ENCODE measurements at places on chromosomes 1 and 21. TPM values are rescaled to one million over a fixed set of nuclear protein-coding genes. Genes with fewer than 3 reads are reported as not detected.

DNA sequence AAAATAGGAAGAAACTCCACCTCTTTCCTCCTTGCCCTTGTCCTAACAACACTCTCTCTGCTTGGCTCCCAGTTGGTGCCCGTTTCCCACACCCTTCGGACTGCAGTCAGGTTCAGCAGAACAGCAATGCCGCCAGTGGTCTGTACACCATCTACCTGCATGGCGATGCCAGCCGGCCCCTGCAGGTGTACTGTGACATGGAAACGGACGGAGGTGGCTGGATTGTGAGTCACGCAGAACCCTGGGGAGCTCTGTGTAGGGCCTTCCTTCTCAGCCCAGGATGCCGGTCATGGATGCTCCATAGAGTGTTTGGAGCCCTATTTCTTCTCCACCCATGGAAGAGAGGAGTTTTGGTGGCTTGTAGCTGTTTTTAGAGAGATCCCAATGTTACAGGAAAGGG is 60.9 kb downstream of the TNN start:
- no peak for DNase-seq

GRCh38 chr1:80375662-80376061 is 1369.1 kb upstream of the ADGRL4 start:
- no peak for DNase-seq

DNA sequence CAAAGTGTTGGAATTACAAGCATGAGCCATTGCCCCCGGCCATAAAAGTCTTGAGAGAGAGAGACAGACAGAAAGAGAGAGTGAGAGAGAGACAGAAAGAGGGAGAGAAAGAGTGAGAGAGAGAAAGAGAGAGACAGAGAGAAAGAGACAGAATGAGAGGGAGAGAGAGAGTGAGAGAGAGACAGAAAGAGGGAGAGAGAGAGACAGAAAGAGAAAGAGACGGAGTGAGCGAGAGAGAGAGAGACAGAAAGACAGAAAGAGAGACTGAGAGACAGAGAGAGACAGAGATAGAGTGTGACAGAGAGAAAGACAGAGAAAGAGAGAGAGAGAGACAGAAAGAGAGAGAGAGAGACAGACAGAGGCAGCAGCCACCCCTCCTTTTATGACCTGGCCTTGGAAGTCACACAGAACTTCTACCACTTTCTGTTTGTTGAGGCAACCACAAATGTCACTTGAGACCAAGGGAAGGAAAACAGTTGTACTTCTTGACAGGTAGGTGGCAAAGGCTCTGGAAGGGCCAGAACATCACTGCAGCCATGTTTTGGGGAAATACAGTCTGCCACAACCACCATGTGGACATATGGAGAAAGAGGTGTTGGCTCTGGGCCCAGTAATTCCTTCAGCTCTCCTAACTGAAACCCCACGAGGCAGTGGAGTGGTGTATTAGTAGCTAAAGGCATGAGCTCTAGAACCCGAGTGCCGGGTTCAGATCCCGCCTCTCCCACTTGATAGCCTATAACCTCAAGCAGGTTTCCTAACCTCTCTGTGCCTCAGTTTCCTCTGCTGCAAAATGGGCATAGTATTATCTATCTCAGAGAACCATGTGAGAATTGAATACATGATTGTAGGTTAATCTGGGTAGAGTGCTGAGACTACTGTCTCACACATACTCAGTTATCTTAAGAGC is 50.6 kb downstream of the TNFRSF8 start:
- no peak for DNase-seq

GBP6 gene
- total RNA-seq: 0.47 TPM

Measured in activated naive CD8-positive, alpha-beta T cell treated with anti-CD3 and anti-CD28 coated beads, Interleukin-2, amount 10 ng/mL, durations not matched to agents 7 days and 5 days (primary cell).